ENCODE measurements at places on chromosomes 6 and 20.

DNA sequence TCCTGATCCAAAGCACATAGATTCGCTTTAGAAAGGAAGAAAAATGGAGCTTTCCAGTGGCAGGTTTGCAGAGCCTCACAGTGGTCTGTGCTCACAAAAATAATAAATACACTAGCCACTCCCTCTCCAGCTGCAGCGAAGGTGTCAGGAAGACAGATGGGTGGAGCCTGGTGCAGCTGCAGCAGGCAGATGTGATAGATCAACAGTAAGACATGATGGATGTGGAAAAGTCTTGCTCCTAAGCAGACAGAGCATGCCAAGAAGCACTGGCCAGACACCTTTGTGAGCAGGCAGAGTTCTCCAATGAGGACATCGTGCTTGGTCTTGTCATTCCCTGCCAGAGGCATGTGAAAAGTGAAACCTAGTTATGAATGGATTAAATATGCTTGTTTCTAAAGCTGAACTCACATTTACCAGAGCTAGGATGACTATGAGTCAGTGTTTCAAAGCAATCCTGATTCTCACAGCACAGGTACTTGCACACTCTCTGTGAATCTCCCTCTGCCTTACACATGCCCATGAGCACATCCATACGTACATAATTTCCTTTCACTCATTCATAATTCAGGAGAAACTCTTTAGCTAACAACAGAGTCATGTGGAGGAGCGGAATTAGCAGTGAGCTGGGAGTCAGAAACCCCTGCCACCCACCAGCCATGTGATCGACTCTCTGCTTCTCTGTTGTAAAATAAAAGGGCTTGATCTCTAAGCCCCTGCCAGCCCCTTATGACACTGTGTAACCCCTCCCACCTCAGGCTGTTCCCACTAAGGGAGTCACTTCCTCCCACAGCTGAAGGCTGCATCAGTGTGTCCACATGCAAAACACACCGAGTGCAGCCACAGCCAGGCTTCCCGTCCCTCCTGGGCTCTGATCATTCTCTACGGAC lies 111.2 kb downstream of the SCML4 start:
- DNase-seq = no peak

DNA sequence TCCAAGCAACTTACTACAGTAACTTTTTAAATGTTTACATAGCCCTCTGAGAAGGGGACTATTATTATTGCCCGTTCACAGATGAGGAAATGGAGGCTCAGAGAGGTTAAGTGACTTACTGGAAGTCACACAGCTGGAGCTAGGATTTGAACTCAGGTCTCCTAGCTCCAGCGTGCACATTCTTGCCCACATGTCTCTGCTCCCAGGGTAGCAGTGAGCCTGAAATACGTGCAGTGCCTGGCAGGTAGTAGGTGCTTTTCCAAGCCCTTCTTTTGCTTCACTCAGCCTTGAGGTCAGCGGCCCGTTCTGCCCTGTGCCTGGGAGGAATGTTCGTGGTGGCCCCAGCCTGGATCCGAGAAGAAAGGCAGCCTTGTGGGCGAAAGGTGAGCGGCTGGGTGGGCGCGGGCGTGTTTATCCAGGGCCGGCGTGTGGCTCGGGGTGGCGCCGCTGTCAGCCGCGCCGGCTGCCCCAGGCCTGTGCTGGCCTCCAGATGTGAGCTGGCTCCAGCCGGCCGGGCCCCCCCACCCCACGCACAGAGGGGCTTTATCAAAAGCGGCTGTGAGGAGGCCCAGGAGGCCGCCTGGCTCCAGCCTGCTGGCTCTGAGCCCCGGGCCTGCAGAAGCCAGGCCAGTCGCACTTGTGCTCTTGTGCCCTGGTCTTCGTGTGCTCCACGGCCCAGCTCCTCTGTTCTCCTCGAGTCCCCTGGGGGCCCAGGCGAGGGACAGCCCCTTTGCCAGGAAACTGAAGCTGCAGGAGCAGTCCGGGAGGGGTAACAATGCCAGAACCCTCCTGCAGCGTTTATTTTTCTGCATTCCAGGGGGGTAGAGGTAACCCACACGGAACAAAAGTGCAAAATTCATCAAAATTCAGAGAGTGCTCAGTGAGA lies 58.1 kb downstream of the UBE2V1 start:
- no peak for DNase-seq

GRCh38 chr20:16011056-16011455 lies 562.2 kb downstream of the KIF16B start:
- no peak for DNase-seq

DNA sequence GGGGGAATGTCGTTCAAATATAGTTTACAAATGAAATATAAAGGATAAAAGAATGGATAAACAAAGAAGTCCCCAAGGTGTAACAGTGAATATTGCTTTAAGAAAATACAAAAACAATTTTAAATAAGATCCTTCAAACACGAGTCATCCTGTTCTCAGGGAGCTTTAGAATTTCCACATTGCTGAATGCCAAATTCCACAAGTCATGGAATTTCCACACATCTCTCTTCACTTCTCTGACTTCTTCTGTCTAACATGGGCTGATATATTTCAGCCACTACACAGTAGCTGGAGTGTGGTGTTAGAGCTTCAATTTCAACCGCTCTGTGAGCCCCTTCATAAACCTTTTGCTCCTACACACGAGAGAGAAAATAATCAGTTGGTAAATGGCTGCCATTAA lies 28.0 kb downstream of the IL22RA2 start:
- DNase-seq = no peak

- no peak for DNase-seq
Measured at GRCh38 chr6:167570460-167571400, 245.8 kb downstream of the TTLL2 start.

- DNase-seq = no peak
Measured at GRCh38 chr6:6393069-6393529, 72.6 kb upstream of the F13A1 start.

DNA sequence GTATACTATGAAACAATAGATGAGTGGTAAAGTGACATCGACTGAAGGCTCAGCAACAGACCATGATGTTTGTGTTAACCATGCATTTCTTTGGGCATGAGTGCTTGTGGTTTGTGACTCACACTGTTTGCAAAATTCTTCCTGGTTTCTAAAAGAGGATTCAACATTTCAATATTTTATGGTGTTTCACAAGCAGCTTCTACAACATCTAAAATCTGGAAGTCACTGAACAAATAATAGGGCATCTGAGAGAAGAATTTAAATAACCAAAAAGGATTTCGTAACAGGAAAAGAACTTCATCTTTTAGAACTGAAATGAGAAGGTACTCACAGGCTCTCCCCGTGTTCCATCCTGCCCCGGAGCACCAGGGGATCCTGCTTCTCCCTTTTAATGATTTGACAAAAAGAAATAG lies 146.2 kb downstream of the COL21A1 start:
- DNase-seq = no peak

GRCh38 chr6:33390767-33391277 lies 801 bp upstream of the KIFC1 start:
- DNase-seq = no peak

- DNase-seq = no peak
Measured at GRCh38 chr6:167300902-167301777, 10.0 kb downstream of the UNC93A start.

DNA sequence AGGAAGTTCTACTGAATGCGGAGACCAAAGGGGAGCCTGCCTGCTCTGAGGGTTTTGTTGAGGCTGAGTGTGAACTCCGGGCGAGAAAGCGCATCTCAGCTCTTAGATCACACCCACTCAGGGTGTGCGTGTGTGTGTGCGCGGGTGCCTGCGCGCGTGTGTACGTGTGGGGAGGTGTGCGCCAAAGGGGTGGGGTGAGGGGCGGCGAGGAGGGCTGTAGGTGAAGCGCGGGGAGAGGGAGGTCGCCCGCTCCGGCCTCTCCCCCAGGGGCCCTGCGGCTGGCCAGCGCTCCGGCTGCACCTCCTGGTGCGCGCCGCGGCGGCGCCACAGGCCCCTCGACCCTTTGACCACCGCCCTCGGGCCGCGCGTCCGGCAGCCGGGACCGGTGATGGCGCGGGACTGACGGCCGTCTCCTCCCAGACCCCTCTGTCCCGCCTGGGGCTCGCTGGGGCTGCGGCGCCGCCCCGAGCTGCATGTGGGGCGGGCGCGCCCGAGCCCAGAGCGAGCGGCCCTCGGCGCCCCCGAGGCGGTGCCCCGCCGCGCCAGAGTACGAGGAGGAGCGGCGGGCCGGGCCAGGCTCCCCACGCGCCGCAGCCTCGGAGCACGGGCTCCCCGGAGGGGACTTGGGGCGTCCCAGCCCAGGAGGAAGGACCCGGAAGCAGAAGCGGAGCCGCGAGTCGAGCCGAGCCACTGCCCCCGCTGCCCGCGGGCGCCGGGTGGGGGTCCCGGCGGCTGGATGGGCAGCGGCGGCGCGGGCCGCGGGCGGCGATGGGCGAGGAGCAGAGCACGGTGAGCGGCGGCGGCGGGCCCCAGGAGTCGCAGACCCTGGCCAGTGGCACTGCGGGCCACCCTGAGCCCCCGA lies at the start of gene RNF217:
RNF217 (plus strand) TSS at position 661 of the 862 bp plus-strand sequence; CDS start at position 769, 108 bp downstream.
- no peak for DNase-seq

DNA sequence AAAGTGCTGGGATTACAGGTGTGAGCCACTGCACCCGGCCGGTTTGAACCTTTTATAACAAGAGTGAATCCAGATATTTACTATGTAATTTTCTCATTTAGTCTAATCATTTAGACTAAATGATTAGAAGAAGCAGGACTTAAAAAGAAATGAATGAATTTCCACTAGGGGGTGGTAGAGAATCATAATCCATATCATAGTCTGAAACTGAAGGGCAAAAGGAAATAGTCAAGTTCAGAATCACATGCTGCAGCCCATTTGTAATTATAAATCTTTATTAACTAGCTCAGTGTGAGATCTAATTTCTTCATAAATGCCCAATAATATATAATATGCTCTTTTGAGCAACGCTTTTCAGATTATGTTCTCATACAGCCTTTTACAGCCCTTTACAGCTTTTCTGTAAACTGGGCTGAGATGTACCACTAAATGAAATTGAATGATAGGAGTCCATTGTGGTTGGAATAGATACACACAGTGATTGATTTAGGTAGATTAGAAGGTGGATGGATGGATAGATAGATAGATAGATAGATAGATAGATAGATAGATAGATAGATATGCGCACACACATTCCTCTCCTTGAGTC lies 31.8 kb downstream of the PSMB9 start:
- no peak for DNase-seq

GRCh38 chr6:11330413-11330760 lies 97.9 kb upstream of the NEDD9 start:
- no peak for DNase-seq

DNA sequence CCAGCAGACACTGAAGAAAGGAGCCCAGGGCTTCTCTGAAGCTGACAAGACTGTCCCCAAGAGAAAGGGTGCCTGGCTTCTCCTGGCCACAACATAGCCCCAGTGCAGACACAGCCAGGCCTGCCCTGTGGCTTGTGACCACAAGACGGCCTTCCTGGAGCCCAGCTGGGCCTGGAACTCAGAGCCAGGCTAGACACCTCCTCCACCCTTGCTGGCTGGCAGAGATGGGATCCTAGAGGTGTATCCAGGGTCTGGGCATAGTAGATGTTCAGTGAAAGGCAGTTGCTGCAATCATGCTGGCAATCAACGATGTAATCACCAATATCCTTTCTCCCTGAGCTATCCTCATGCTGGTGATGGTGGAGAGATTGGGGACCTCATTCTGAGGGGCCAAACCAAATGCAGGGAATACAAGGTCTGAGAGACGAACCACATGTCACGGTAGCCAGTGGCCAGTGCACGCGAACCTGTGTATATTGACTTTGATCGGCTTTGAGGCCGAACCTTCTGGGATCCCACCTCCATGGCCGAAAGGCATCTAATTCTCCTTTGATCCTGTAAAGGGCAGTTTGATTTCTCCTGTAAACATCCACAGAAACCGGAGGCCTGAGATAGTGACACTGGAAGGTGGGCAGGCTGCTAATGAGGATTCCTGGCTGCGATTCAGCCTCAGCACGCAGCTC lies 115.2 kb downstream of the PSMB1 start:
- DNase-seq = no peak

DNA sequence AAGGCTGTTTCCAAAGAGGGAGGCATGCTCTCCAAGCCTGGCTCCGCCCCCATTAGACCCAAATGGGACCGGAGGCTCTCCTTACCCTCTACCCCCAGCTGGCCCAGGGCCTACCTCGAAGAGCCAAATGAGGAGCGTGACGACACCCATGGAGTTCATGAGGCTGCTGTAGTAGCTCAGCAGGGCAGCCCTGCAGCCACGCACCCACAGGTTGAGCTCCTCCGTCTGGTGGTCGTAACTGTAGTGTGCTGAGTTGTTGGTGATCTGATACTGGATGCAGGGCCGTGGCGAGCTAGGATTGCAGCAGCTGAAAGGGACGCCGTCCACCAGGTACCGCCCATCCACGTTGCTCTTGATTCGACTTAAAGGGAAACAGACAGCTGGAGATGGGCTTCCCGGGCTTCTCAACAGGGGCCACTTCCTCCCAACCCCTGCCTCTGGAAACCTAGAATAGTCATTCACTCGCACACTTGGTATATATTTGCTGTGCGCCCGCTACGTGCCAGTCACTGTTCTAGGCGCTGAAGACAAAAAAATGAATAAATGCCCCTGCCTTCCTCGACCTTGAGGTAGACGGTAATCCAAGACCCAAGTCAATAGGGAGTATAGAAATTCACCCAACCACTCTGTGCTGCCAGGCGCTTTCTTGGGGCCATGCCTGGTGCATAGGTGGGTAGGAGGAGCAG lies 18.0 kb downstream of the PRPH2 start:
- DNase-seq = no peak

- DNase-seq = no peak
Measured at GRCh38 chr20:44069203-44070011, 117.6 kb downstream of the JPH2 start.

DNA sequence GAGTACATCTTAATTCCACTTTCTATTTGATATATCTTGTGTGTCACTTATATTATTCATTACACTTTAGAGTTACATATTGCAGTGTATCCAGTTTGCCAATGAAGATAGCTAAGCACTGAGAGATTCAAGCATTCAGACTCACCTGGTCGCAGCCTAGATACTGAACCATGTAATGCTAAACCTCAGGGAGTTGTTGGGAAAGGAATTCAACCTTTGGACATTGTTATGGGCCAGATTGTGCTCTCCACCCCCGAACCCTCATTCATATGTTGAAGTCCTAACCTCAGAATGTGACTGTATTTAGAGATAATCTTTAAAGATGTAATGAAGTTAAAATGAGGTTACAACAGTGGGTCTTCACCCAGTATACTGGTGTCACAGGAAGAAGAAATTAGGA lies 13.8 kb upstream of the KIF16B start:
- no peak for DNase-seq

DNA sequence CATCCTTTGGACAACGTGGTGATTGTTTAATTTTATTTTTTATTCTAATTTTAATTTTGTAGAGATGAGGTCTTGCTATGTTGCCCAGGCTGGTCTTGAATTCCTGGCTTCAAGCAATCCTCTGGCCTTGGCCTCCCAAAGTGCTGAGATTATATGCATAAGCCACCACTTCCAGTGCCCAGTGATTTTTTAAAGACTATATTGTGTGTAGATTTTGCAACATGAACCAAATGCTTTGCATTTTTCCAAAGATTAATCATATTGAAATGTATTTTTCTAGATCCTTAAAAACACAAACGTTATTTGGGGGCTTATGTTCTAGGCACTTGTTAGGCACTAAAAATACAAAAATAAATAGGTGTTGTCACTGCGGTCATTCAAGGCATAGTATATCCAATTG lies 117.6 kb upstream of the CCN2 start:
- no peak for DNase-seq

- no peak for DNase-seq
Measured at GRCh38 chr20:11686820-11687543, 230.7 kb upstream of the BTBD3 start.
